ENCODE measurements at places on chromosomes 4 and X.

GRCh38 chrX:132677233-132677716 is 188.4 kb upstream of the MBNL3 start:
- DNase-seq, result no peak

- DNase-seq, result no peak
Observed at GRCh38 chr4:173293663-173294062, 40.5 kb downstream of the HMGB2 start.

GRCh38 chrX:139766545-139766983 is 58.6 kb upstream of the MCF2 start:
- no peak for DNase-seq

- no peak for DNase-seq
Observed at GRCh38 chr4:93433840-93434239, 394.7 kb upstream of the ATOH1 start.

DNA sequence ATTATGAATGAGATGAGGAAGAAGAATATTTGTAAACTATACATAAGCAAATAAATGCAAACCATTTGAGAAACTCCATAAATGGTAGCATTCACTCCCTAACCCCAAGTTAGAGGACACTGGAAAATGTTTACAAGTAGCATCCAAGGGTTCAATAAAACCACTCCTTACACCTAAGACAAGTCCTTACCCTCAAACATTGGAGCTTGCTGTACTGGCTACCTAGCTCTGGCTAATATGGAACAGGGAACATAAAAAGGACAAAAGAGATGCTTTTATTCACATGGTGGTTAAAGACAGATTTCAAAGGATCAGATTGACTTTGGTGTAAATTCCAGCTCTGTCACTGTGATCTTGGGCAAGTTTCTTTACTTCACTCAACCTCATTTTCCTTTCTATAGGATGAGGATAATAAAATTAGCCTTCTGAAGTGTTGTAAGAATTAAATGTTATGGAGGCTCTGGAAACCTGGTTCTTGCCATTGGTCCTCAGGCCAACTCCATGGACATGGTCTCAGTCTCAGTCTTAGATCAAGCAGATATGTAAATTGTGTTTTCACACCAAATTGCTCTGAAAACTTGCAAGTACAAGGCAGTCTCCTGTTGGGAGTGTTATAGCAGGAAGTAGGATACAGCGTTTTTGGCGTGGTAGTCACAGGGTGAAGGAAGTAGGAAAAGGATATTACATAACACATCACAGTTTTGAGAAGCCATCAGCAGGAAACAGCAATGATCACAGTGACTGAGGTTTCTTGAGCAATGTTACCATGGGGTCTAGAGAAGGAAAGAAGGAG is 3.3 kb downstream of the CXCL1 start:
- no peak for DNase-seq

DNA sequence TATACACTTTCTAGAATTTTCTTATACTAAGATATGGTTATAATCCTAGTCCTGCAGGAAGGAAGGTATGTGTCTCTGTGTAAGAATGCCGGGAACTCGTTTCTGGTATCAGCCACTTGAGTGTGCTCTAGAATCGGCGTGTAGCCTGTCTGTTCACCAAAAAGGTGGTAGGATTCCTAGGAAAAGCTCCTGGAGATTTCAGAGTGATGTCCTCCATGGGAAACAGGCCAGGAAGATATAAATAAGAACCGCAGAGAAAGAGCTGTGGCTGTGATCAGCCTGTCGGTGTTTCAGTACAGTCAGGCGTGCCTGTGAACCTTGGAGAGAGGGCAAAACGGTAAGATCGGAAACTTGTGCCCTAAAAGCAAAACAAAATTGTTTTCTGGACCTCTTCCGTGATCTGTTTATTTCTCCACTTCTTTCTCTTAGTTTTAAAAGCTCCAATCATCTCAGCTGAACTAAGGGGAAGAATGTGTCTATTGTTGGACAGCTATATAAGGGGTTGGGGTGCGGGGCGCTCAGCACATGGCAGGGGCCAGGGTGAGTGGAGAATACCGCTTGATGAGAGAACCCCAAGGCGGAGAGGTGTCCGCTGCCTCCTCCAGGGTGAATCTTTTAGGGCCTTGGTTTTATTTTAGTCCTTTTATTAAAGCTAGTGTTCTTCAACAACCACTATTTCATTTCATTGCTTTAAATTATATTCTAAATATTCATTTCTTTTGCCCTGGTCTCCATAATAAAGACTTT is 303.8 kb upstream of the TENM3 start:
- no peak for DNase-seq

DNA sequence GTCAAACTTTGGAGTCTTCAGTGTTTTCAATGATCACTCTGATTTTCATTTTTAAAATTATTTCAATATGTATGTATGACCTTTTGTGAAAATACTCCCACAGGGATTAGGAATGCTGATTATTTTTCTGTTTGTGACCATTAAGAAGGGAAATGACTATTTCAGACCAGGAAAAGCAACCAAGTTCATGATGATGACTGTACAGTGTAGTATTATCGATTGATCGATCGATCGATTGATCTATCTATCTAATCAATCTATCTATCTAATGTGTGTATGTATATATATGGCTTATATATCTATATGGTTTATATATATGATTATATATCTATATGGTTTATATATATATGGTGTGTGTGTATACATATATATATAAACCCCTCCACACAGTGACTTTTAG is 131.5 kb upstream of the VEGFC start:
- DNase-seq, result no peak

DNA sequence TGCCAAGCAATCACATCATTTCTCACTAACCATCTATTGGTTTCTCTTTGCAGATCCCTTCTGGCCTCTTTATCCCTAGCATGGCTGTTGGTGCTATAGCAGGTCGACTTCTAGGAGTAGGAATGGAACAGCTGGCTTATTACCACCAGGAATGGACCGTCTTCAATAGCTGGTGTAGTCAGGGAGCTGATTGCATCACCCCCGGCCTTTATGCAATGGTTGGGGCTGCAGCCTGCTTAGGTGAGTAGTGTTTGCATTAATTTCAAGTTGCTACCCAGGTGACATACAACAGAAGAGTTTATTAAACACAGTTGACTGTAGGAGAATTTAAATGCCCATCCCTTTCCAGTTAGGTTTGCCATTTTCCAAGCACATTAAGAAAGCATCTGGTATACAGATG is 112.2 kb downstream of the AKAP4 start:
- DNase-seq, result no peak

DNA sequence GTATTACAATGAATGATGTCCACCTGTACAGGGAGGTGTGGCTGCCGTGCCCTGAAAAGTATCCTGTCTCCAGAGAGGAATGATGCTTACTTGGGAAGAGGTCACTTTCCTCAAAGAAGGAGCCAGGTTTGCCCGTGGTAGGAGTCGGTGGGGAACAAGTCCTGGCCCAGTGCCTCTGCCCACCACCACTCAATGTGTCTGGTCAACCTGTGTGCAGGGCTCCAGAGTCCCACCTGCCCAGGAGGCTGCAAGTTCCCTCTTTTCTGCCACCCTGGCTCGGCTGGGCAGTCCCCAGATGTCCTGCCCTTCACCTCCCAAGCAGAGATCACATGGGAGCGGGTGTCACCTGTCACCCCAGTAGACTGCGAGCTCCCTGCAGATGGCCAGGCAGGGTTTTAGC is 75.4 kb upstream of the C4orf50 start:
- DNase-seq, result no peak
